ENCODE measurements at places on chromosomes 4 and X.

DNA sequence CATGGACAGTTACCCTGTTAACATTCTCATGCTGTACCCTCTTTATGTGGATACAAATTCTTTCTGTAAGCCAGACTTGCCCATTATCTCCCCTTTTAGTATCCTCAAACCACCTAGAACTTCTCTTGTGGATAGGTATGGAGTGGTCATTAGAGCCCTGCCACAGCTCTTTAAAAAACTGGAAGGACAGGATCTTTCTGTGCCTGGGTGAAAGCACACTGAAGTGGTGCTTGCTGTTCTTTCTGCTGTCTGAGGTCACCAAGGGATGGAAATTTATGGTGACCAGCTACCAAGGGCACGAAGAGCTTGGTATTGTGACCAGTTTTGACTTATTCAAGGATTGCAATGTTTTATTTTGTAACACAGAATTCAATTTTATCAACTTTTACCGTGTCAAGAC is 344.2 kb downstream of the CBLL2 start:
- DNase-seq, result no peak

GRCh38 chr4:105147016-105147552 is 408 bp downstream of the TET2 start:
- DNase-seq, result no peak

DNA sequence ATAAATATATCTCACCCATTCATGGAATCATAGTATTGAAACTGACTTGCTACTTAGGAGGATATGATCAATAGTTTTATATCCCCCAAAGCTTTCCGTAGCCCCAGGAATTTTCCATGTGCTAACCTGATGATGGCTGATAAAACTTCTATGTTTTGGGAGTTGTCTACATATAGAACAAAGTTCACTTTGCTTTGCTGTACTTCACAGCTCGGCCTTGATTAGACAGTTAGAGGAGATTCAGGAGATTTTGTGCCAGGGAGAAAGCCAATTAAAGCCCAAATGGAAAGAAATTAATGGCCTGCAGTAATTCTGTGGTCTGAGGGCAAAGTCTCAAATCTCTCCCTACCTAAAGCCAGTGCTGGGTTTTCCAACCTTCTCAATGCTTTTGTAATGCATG is 114.9 kb upstream of the SLC34A2 start:
- DNase-seq, result no peak

- no peak for DNase-seq
Observed at GRCh38 chrX:130552444-130553073, 150.8 kb downstream of the RBMX2 start.

- no peak for DNase-seq
Observed at GRCh38 chrX:31130457-31131220, 58.8 kb upstream of the FTHL17 start.

GRCh38 chr4:26746802-26747213 is 113.8 kb upstream of the STIM2 start:
- DNase-seq, result no peak

DNA sequence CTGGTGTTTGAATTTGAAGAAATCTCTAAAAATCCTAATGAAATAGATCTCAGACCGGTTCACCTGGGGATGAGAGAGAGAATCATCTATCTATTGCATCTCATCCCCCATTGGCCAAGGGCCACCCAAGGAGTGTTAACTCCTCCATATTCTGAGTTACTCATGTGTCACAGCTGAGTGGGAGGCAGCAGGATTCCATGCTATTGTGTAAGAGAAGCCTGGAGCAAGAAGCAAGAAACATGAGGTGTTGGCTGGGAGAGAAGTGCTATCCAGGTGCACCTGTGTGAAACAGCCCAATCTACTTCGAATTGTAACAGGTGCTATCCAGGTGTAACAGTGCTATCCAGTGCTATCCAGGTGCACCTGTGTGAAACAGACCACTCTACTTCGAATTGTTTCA is 150.3 kb upstream of the MAOA start:
- DNase-seq, result no peak

- no peak for DNase-seq
Observed at GRCh38 chr4:154125340-154125739, 336.5 kb upstream of the SFRP2 start.

DNA sequence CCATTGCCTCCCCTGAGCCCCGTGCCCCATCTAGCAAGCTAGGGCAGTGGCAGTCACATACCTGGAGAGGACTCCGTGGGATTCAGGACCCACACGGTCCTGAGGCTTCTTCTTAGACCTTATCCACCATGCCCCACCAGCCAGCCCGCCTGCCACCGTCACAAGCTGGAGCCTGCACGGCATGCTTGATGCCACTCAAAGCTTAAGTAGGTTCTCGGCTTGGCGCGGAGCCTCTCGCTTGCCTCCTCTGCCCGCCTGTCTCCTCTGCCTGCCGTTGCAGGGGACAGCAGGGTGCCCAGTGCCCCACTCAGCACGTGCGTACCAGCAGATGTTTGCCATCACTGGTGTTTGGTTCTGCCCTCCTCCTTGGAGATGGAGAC is 14.1 kb downstream of the PSAPL1 start:
- DNase-seq, result peak; percentile 75
